NCI-H1105 (cell line): ENCODE measurements at places on chromosomes 1 and 21.

DNA sequence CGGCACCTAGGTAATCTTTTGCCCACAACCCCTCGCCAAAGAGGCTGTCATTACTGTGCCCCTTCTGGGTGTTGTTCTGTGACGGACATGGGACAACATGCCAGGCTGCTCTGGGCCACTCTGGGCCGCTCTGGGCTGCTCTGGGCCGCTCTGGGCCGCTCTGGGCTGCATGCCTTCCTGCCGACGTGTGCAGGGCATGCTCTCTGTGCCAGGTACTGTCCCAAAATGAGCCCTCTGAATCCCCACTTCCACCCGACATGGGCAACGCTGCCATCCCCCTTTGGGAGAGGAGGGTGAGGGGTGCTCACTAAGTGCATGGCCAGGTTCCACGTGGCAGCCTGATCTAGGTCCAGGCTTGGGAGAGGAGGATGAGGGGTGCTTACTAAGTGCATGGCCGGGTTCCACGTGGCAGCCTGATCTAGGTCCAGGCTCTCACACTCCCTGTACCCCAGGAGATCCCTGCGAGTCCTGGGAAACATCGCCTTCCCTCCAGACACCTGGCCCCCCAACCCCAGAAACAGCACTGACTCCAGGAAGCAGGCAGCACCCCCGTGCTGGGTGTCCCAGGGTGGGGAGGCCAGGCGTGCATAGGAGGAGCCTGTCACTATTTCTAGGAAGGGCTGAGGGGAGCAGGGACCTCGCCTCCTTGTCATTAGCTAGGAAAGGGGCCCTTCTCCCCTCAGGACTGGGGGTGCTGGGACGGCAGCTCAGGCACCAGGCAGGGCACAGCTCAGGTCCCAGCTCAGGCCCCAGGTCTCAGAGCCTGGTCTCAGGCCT, 16.5 kb downstream of the TTC34 start:
- no peak for DNase-seq

DNA sequence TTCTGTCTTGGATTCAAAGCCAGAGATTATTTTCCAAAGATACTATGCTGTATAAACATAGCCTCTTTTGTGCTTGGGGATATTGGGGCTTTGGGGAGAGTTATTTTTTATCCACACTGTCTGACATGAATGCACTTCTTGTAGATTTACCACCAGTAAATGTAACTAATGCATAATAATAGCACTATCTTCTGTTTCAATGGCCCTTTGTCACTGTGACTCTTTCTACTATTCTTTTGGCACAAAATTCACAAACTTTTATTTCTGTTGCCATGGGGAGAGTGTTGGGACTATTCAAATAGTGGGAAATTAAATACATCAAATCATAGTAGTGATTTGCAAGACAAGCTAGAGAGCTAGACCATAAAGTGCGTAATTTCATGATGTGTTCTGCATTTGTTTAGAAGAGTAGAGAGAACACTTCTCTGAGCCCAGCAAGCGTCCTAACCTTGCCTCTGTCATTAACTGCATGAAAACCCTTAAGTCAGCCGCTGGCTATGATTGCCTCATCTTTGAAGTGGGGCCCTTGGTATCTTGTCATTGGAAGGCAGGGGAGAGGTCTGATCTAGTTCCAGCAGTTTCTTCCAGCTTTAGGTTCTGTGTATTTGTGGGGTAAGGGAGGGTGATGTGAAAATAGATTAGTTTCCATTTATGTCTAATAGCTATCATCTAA, 154.4 kb downstream of the HHAT start:
- DNase-seq: no peak

DNA sequence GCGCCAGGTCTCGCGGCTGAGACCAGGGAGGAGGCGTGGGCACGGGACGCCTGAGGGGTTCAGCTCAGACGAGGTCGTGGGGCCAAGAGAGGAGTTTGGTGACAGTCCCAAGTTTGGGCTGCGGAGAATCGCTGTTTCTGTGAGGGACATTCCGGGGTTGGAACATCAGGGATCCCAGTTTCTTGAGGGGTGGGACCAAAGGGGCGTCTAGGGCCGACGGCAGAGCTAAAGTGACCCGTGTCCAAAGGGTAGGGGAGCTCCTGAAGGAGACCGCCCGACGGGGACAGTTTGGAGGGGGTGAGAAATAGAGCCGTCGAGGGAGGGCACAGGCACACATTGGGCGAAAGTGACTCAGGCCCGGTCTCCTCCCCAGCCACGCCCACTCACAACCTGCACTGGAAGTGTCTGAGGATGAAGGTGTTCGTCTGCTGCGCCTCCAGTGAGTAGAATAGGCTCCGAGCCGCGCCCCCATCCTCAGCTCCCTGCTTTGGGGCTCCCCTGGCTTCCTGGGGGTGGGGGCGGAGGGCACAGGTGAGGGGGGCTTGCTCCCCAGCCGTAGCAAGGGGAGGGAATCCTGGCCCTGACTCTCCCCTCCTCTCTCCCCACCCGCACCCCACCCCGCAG, 7.0 kb downstream of the EFNA3 start:
- no peak for DNase-seq

GRCh38 chr1:112509005-112509659, 367 bp downstream of the WNT2B start:
- DNase-seq: no peak

GRCh38 chr1:183226963-183227362, 40.9 kb downstream of the LAMC2 start:
- no peak for DNase-seq

- no peak for DNase-seq
Measured at GRCh38 chr21:14554948-14555347, 8.8 kb upstream of the SAMSN1 start.

- DNase-seq: no peak
Measured at GRCh38 chr1:45047032-45047431, 35.0 kb downstream of the UROD start.

GRCh38 chr1:243323491-243323890, 67.7 kb downstream of the SDCCAG8 start:
- DNase-seq: no peak

- DNase-seq: no peak
Measured at GRCh38 chr1:32742199-32742947, 39.8 kb upstream of the SYNC start.

GRCh38 chr1:232682248-232682647, 52.3 kb upstream of the SIPA1L2 start:
- DNase-seq: no peak

DNA sequence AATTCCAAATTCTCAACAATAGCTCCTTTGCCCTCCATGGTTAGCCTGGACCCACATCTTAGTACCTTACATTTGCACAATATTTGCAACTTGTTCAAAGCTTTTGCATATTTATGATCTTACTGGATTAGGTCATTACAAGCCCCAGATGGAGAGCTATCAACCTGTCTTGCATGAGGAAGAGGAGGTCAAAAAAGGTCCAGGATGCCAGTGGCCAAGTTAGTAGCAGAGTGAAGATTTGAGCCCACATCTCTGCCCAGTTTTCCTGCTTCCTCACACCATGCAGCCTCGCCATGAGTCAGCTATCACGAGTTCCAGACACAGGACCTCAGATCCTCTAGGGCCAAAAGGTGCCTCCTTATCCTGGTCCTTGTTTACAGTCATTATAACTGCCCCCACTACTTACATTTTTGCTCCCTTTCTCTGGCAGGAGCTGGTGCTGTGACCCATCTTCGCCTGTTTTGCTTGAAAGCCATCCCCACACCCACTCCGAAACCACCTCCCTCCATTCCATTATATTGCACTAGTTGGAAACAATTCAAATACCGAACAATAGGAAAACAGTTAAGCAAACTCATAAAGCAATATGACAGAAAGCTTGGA, 5.0 kb upstream of the AHCYL1 start:
- no peak for DNase-seq

- DNase-seq: no peak
Measured at GRCh38 chr1:157176591-157177121, 38.5 kb upstream of the ETV3 start.

GRCh38 chr1:231507476-231508355, 20.8 kb upstream of the TSNAX start:
- no peak for DNase-seq

DNA sequence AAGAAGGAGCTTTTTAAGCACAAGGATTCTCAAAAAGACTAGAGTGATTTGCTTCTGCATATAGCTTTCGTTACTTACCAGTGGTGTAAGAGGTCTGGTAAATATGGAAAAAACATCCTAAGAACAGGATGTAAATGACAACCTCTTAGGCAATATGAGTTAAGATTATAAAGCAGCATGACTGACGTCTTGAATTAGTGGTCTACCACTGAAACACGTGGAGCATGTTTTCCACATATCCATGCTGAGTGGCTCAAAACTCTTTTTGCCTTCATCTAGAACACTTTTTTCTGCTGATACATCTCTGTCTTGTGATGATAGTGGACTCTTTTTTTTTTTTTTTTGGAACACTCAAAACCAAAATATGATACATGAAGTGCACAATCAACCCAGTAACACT, 44.6 kb downstream of the RCAN1 start:
- DNase-seq: no peak

GRCh38 chr1:46489638-46490405, at the start of gene DMBX1:
DMBX1 (plus strand) TSS chr1:46489836; CDS start chr1:46507011, 17,175 bp downstream.
- DNase-seq: peak; percentile 51
